ENCODE measurements at places on chromosomes 11 and 22. TPM values are rescaled to one million over a fixed set of nuclear protein-coding genes. Genes with fewer than 3 reads are reported as not detected.

USP2 gene
- 3.0 TPM for total RNA-seq

GRCh38 chr11:11977206-11977938 lies 31.1 kb downstream of the DKK3 start:
- H3K4me3 ChIP-seq, result no peak overlapping the region
- H3K27ac ChIP-seq, result peak overlapping the region; percentile 83
- no peaks in the 10 kb centered on the region for H3K36me3 ChIP-seq
- peak; percentile 87 for DNase-seq
- no peaks in the 10 kb centered on the region for H3K27me3 ChIP-seq

SCN2B gene
- 0.78 TPM for total RNA-seq

DNA sequence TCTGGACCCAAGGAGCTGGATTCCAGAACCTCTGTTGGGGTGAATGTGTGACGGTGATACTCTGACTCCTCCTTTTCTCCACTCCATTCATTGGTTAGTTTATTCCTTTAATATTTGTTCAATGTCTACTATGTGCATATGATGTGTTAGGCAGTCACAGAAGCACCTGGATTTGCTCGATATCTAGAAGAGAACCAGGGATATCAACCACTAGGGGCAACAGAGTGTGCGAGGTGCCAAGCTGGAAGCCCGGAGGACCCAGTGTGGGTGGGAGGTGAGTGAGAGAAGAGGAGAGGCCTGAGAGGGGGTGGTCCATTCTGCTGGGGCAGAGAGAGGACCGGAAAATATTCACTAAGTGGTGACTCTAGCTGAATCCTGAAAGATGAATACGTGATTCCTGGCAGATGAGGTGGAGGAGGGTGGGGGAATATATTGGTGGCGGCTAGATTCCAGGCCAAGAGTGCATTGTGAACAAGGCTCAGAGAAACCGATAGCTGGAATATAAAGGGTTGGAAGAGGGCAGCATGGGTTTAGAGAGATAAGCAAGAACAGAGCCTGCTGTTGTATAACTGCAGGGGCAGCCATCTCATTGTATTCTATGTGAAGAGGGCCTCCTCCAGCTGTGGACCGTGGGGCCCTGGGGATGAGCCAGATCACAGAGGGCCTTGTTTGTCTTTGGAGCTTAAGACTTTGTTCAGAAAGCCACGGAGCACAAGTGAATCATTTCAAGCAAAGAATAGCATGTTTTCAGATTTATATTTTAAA lies 6.9 kb upstream of the TIMP3 start:
- H3K27me3 ChIP-seq, result no peaks in the 10 kb centered on the region
- H3K27ac ChIP-seq, result no peak overlapping the region
- no peak overlapping the region for H3K4me3 ChIP-seq

GRCh38 chr11:21603886-21604285 lies 589.0 kb upstream of the ANO5 start:
- no peaks in the 10 kb centered on the region for H3K27me3 ChIP-seq
- H3K4me1 ChIP-seq, result no peaks in the 10 kb centered on the region
- no peak overlapping the region for H3K27ac ChIP-seq
- no peaks in the 10 kb centered on the region for H3K36me3 ChIP-seq
- H3K4me3 ChIP-seq, result no peak overlapping the region
- DNase-seq, result no peak

- H3K27me3 ChIP-seq, result no peaks in the 10 kb centered on the region
- no peak overlapping the region for H3K27ac ChIP-seq
- peak; percentile 83 for DNase-seq
- no peaks in the 10 kb centered on the region for H3K4me1 ChIP-seq
- no peaks in the 10 kb centered on the region for H3K36me3 ChIP-seq
These were observed 31.6 kb downstream of the EIF3F start for GRCh38 chr11:8018484-8019313.

DNA sequence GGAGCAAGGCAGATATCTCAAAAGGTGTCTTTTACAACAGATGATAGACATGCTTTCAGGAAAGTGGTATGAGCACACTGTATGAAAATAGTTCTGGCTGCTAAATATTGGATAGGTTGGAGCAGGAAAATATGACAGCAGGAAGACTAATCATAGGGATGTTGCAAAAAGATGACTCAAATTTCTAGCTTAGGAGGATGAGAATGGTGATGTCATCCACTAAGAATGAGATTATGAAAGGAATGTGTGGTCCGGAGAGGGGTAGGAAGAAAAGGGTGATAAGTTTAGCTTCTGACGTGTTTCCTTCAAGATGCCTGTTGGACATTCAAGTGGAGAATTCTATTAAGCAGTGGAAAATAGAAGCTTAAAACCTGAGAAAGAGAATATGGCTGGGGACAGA lies 46.4 kb downstream of the RCN1 start:
- no peaks in the 10 kb centered on the region for H3K27me3 ChIP-seq
- DNase-seq, result no peak
- no peaks in the 10 kb centered on the region for H3K4me1 ChIP-seq
- no peaks in the 10 kb centered on the region for H3K36me3 ChIP-seq
- H3K27ac ChIP-seq, result no peak overlapping the region
- H3K4me3 ChIP-seq, result no peak overlapping the region

MN1 gene
- 37.7 TPM for total RNA-seq

GRCh38 chr11:107916671-107917241 lies 11.5 kb upstream of the RAB39A start:
- no peak overlapping the region for H3K27ac ChIP-seq
- H3K4me3 ChIP-seq, result no peak overlapping the region
- no peak for DNase-seq
- no peaks in the 10 kb centered on the region for H3K36me3 ChIP-seq
- H3K4me1 ChIP-seq, result no peaks in the 10 kb centered on the region

GRCh38 chr22:40626851-40627250 lies 9.7 kb downstream of the MRTFA start:
- H3K36me3 ChIP-seq, result no peaks in the 10 kb centered on the region
- H3K27ac ChIP-seq, result no peak overlapping the region
- H3K27me3 ChIP-seq, result no peaks in the 10 kb centered on the region
- H3K4me1 ChIP-seq, result peaks cover 1% of the 10 kb centered on the region

UBQLN3 gene
- 0.99 TPM for total RNA-seq

DNA sequence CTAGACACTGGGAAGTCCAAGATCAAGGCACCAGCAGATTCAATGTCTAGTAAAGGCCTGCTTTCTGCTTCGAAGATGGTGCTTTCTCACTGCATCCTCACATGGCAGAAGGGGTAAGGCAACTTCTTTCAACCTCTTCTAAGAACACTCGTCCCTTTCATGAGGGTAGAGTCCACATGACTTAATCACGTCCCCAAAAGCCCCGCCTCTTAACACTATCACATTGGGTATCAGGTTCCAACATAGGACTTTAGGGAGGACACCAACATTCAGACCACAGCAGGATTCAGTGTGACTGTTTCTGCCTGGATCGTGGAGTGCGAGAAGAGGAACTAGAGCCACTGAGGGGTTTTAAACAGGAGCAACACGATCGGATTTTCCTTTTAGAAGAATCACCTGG lies 3.7 kb upstream of the TIRAP start:
- DNase-seq, result no peak
- H3K27ac ChIP-seq, result no peak overlapping the region
- no peaks in the 10 kb centered on the region for H3K27me3 ChIP-seq
- no peaks in the 10 kb centered on the region for H3K4me1 ChIP-seq
- no peak overlapping the region for H3K4me3 ChIP-seq
- no peaks in the 10 kb centered on the region for H3K36me3 ChIP-seq

TMEM109 gene
- 127 TPM for total RNA-seq

DNA sequence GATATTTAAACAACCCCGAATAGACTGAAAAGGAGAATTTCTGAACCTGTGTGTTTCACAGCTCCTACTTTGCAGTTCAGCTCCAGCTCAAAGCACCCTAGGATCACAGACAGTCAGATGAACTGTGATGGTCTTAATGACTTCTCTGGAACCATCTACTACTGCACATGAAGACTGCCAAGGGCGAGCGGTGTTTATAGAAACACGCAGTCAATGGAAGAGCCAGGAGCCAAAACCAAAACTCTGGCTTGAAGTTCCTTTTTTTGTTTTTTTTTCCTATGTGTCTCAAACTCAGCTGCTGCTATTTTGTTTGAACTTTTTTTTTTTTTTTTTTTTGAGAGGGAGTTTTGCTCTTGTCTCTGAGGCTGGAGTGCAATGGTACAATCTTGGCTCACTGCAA lies 382.6 kb upstream of the SYN3 start:
- no peak overlapping the region for H3K4me3 ChIP-seq
- no peaks in the 10 kb centered on the region for H3K4me1 ChIP-seq
- H3K36me3 ChIP-seq, result no peaks in the 10 kb centered on the region
- H3K27ac ChIP-seq, result no peak overlapping the region

- peak; percentile 67 for DNase-seq
- no peak overlapping the region for H3K27ac ChIP-seq
- H3K27me3 ChIP-seq, result no peaks in the 10 kb centered on the region
- H3K4me1 ChIP-seq, result no peaks in the 10 kb centered on the region
- H3K4me3 ChIP-seq, result no peak overlapping the region
These were observed 2.2 kb downstream of the FXYD2 start for GRCh38 chr11:117822074-117823033.

- no peaks in the 10 kb centered on the region for H3K36me3 ChIP-seq
- H3K4me1 ChIP-seq, result no peaks in the 10 kb centered on the region
- no peak for DNase-seq
- no peak overlapping the region for H3K4me3 ChIP-seq
- no peak overlapping the region for H3K27ac ChIP-seq
These were observed 390.7 kb downstream of the LARGE1 start for GRCh38 chr22:33529424-33530113.

GRCh38 chr11:60130496-60130895 lies 42.0 kb downstream of the MS4A2 start:
- DNase-seq, result no peak
- no peaks in the 10 kb centered on the region for H3K27me3 ChIP-seq
- H3K36me3 ChIP-seq, result no peaks in the 10 kb centered on the region

GRCh38 chr11:29300420-29300819 lies 716.4 kb downstream of the KCNA4 start:
- H3K4me1 ChIP-seq, result peaks cover 4% of the 10 kb centered on the region
- H3K4me3 ChIP-seq, result no peak overlapping the region
- H3K36me3 ChIP-seq, result no peaks in the 10 kb centered on the region
- no peaks in the 10 kb centered on the region for H3K27me3 ChIP-seq
- DNase-seq, result no peak

DNA sequence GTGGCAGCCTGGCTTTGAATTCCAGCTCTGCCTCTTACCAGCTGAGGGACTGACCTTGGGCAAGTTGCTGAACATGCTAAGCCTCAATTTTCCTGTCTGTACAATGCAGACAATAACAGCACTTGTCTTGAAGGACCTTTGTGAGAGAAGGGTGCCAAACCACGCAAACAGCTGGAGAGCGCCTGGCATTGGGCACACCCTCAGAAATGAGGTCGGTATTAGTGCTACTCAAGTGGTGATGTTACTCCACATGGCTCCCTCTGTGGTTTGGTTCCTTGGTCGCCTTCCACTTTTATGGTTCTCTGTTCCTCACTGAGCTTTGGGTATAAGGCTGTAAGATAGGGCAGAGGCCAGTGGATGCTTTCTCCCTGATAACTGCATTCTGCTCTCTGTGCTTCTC lies 8.2 kb downstream of the UBASH3B start:
- no peak overlapping the region for H3K27ac ChIP-seq
- H3K4me1 ChIP-seq, result no peaks in the 10 kb centered on the region
- H3K4me3 ChIP-seq, result no peak overlapping the region
- DNase-seq, result no peak
- no peaks in the 10 kb centered on the region for H3K27me3 ChIP-seq

DNA sequence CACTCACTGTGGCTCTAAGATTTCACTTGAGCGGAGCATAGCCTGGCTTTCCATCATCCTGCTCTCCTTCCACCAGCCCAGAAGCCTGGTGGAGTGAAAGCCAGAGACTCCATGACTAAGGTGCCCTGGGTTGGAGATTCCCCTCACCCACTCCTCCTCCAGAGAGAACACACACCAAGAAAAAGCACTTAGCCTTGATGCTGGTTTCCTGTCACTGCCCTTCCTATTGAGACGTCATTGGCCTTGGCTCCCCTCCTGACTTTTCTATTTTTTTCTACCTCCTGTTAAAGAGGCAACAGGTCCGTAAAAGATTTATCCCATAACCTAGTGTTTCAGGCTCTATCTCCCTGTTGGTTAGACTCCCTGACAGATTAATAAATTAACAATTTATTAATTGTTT lies 38.5 kb upstream of the APLNR start:
- no peak overlapping the region for H3K4me3 ChIP-seq
- no peaks in the 10 kb centered on the region for H3K27me3 ChIP-seq
- H3K4me1 ChIP-seq, result no peaks in the 10 kb centered on the region
- H3K36me3 ChIP-seq, result no peaks in the 10 kb centered on the region
- DNase-seq, result no peak

CRYBB2 gene
- total RNA-seq, result 0.45 TPM

DNA sequence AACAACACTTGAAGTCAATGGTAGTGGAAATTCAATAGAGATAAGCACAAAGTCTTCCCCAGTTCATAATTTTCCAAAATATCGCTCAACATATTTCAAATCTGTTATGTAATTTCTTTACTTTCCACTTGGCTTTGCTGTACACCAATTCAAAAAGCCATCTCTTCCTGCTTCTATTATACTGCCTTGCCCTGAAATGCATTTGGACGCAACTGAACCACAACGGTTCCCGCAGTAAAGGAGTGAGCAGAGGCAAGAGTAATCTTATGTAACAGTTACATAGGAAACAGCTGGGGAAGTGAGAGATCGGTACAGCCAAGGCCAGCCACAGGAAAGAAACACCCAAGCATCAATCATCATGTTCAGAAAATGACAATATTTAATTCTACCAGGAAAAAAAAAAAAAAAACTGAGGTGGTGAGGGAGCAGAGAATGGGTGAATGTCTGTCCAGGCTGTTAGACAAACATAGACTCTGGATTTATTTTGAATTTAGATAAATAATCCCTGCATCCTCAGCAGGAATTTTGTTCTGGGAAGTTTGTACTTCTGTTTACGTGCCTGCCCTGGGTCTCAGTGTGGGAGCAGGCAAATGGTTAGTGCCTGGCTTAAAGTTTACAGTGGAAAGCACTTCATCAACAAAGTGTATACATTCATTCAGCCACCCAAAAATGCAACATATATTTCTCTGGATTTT lies 392.2 kb downstream of the ETS1 start:
- H3K4me1 ChIP-seq, result no peaks in the 10 kb centered on the region
- no peak overlapping the region for H3K27ac ChIP-seq
- H3K4me3 ChIP-seq, result no peak overlapping the region
- no peaks in the 10 kb centered on the region for H3K27me3 ChIP-seq

GRCh38 chr11:43879789-43880639 lies 617 bp upstream of the ALKBH3 start:
- no peak for DNase-seq
- no peaks in the 10 kb centered on the region for H3K36me3 ChIP-seq
- no peaks in the 10 kb centered on the region for H3K27me3 ChIP-seq
